ENCODE measurements at places on chromosomes 2 and 18.

DNA sequence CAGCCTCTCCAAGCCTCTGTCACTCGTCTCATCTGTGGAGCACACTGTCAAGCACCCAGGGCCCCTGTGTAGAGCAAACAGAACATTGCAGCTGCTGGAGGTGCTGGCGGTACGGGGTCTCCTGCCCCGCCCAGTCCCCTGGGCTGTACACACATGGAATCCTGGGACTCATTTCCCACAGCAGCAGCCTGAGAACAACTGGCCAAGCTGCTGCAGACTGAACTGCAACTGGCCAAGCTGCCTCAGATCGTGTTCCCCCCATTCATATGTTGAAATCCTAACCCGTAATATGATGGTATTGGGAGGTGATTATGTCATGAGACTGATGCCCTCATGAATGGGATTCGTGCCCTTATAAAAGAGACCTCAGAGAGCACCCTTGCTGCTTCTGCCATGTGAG is 130.5 kb downstream of the NCK2 start:
- DNase-seq: peak; percentile 23

DNA sequence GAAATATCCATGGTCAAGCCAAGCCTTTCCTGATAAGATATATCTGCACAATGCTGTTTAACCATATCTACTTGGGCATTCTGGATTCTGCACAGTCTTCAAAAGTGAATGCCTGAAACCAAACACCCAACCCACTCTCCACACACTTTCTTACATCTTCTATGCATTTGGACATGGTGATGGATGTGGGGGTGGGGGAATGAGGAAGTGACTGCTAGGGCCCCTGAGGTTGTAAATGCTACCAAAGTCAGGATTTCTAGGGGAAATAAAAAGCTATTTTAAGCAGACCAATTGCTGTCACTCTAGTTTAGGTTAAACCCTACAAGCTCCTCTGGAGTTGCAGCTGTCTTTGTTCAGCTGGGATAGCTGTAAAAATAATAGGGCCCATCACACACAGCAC is 26.7 kb upstream of the TGFA start:
- DNase-seq: no peak

DNA sequence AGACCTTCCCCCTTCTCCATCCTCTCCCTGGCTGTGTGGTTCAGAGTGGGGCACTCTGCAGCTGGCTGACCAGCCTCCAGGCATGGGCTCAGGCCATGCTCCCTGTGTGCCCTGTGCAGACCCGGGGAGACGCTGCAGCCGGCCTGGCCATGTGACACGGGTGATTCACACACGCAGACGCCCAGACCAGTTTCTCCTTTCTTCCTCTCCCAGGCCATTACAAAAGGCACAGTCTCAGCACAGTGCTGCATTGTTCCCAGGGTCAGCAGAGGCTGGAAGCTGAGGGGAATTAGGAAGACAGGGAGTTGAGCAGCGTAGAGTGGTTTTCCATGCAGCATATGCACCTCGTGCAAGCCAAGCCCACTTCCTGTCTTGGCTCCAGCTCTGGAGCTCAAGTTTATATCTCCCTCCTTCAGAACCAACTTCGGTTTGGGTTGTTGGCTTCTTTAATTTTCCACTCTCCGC is 288.5 kb downstream of the TNS1 start:
- DNase-seq: peak; percentile 12

GRCh38 chr2:120747706-120748105 is 12.0 kb downstream of the GLI2 start:
- DNase-seq: no peak

Measured in SK-N-DZ (cell line).